ENCODE measurements at places on chromosomes 11 and 22. TPM values are rescaled to one million over a fixed set of nuclear protein-coding genes. Genes with fewer than 3 reads are reported as not detected.

The CCDC34 gene
- 3.6 TPM for total RNA-seq

The TMPRSS6 gene
- total RNA-seq = not detected

DNA sequence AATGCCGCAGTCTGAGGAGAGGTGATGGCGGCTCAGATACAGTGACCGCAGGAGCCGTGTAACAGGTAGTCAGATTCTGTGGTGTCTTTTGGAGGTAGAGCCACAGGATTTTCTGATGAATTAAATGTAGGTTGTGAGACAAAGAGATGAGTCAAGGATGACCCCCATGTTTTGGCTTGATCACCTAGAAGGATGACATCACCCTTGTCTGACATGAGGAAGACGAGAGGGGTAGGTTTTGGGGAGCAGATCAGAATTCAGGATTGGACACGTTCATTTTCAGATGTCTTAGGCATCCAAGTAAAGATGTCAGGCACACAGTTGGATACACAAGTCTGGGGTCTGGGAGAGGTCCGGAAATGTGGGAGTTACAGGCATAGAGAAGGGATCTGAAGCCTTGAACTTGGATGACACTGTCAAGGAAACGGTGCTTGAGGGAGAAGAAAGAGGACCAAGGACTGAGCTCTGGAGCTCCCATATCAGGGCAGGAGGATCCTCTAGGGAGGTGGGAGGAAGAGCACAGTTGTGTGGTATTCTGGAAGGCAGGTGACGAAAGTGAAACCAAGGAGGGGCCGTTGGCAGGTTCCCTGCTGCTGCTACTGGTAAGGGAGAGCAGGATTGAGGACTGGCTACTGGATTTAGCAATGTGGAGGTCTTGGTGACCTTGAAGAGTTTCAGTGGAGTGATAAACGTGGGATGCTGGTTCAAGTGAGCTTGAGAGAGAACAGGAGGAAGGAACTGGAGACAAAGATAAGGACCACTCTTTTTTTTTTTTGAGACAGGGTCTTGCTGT is 12.6 kb upstream of the GDPD5 start:
- DNase-seq = peak; percentile 34

The B3GAT1 gene
- not detected for total RNA-seq

DNA sequence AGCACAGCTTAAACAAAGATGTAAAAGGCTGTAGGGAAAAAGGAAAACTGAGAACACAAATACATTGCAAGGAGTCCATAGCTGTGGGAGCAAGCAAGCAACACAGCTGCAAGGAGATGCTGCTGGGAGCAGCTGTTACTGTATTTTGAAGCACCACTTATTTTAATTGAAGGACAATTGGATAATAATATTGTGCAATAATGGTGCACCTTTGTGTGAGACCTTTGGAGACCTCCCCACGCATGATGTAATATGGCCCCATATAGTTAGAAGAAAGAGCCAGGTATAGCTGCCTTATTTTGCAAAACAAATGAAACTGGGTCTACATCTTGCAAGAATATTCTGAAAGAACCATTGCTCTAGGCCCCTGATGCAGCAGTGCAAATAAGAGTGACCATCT is 191.1 kb upstream of the KIRREL3 start:
- no peak for DNase-seq

DNA sequence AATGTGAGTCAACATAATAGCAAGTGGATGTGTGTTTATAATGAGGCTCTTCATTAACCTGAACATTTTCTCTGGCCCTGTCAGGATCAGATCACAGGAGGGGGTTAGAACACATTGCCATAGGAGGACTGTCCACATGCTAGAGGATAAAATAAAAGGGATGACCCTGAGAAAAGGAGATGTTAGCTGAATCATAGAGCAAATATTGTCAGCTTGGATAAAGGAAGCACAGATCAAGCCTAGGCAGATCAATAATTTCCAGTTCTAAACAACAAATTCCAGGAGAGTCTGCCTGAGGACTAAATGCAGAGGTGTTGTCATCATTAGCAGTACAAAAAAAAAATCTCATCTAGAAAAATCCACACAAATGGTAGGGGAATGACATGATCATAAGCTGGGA is 337.9 kb downstream of the LRRC4C start:
- no peak for DNase-seq

DNA sequence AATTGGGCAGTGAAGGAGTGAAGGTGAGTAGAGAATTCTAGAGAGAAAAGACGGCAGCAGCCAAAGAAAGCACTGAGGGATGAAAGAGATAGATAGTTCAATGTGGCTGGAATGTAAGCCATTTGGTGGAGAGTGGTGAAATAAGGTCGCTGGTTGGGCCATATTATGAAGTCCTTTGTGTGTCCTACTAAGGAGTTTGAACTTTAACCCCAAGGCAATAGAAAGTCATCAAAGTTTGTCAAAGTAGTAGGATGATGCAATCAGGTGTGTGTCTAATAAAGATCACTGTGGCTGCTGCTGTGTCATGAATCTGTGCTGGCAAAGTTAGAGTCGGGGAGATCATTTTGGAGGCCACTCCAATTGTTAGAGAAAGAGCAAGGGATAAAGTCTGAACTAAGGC is 18.7 kb downstream of the RNF121 start:
- no peak for DNase-seq

- no peak for DNase-seq
Measured at GRCh38 chr11:61513143-61513765, 4.7 kb downstream of the LRRC10B start.
